ENCODE measurements at places on chromosomes 5 and 9. TPM values are rescaled to one million over a fixed set of nuclear protein-coding genes. Genes with fewer than 3 reads are reported as not detected.

- no peak for DNase-seq
These were observed 6.4 kb upstream of the DAB2IP start for GRCh38 chr9:121645003-121645402.

GRCh38 chr5:132110930-132111329 lies 37.3 kb downstream of the CSF2 start:
- DNase-seq: no peak

GRCh38 chr9:137745541-137745991 lies 126.8 kb downstream of the EHMT1 start:
- DNase-seq: no peak

GRCh38 chr9:37369671-37370070 lies 52.8 kb upstream of the GRHPR start:
- DNase-seq: no peak

- DNase-seq: no peak
These were observed 127.0 kb downstream of the RFK start for GRCh38 chr9:76267284-76267652.

Gene SLC27A6
- polyA plus RNA-seq: 1.8 TPM

Gene PCDHA4
- 1.7 TPM for polyA plus RNA-seq

Measured in left renal cortex interstitium (tissue), 4 donors.